ENCODE measurements at places on chromosomes 16 and 17.
A peak's percentile ranks its signal among the peaks of the same experiment; 100 is the strongest.

- no peak for DNase-seq
Observed at GRCh38 chr17:82544431-82545070, 25.0 kb downstream of the FOXK2 start.

DNA sequence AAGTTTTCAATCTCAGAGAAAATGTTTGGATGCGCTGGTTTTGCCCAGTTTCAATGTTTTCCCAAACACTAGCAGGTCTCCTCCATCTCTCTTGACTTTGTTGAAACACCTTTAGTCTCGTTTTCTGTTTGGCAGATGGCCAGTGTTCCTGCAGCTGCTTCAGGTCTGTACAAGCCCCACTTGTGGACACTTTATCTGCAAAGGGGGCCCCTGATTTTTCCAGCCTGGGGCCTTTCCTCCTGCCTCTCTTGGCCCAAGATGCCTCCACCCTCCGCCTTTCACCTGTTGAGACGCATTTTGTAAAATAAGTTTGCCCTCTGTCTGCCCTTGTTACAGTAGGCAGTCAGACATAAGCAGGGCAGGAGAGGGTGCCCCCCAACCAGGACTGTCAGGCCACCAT lies 21.8 kb upstream of the PRM1 start:
- DNase-seq = no peak

DNA sequence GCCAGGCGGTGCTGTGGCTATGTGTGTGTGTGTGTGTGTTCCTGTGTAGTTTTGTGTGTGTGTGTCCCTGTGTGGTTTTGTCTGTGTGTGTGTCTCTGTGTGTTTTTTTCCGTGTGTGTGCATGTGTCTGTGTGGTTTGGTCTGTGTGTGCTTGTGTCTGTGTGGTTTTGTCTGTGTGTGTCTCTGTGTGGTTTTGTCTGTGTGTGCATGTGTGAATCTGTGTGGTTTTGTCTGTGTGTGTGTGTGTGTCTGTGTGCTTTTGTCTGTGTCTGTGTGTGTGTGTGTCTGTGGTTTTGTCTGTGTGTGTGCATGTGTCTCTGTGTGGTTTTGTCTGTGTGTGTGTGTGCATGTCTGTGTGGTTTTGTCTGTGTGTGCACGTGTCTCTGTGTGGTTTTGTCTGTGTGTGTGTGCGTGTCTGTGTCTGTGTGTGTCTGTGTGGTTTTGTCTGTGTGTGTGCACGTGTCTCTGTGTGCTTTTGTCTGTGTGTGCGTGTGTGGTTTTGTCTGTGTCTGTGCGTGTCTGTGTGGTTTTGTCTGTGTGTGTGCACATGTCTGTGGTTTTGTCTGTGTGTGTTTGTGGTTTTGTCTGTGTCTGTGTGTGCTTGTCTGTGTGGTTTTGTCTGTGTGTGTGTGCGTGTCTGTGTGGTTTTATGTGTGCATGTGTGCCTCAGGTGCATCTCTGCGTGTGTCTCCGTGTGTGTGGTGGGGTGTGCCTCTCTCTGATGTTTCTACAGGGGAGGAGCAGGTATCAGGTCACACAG lies 62.3 kb downstream of the ZDHHC7 start:
- DNase-seq = no peak

DNA sequence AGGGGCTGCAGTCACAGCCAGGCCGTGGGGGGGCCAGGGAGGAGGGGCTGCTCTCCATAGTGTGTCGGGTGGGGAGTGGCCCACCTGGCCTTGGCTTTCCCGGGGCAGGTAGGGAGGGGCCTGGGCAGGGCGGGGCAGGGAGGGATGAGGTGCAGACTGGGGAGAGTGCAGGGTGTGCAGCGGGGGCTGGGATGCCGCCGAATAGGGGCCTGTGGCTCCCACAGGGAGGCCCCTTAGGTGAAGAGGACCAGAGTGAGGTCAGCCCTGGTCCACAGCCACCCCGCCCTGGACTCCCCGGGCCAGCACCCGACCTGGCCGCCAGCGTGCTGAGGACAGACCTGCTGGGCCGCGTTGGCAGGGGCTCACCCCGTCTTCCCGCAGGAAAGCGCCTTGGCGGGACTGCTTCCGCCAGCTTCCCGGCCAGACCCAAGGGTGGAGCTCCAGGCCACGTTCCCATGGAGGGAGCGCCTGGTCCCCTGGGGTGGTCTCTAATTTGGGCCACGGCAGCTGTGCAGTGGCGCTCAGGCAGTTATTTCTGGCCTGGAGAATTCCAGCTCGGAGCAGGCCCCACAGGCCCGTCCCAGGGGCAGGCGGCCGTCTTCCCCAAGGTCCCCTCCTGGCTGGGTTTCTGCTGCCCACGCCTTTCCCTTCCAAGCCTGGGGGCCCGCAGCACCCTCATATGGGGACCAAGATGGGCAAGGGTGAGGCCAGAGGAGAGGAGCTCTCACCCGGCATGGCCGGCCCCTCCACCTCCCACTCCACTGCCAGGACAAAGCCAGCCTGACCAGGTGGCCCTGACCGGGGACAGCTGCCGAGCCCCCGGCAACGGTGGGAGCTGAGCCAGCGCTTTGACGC lies 27.9 kb downstream of the CACNA1H start:
- DNase-seq = no peak

GRCh38 chr17:69335058-69335457 lies 8.1 kb upstream of the ABCA5 start:
- DNase-seq = peak; percentile 62

DNA sequence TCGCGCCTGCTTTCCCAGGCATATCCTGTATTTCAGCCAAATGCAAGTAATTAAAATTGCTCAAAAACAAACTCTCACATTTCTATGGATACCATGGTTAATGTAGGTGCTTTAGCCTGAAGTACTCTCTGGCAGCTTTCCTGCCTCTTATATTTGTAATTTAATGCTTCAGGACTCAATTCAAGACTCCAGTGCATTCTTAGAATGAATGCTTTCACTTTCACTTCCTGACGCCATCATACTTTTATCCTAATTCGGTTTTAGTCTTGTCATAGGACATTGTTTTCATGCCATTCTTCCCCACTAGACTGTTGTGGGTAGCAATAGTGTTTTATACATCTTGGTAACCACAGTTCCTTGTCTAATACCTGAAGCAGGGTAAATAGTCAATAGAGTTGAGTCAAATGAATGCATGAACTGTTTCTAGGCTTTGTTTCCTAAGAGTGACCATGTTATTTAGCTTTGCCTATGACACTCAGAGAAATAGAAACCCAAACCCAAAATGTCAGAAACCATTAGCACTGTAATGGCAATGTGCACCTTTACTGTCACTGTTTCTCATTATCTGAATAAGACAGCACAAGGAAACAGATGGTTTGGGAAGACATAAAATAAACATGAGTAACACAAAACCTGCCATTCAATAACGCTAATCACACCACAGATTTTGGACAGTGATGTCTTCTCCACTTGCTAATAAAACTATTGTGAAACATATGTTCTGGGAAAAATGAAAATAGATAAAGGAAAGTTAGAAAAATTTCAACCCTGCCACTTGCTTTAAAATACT lies 705.5 kb downstream of the CDH11 start:
- DNase-seq = peak; percentile 38

DNA sequence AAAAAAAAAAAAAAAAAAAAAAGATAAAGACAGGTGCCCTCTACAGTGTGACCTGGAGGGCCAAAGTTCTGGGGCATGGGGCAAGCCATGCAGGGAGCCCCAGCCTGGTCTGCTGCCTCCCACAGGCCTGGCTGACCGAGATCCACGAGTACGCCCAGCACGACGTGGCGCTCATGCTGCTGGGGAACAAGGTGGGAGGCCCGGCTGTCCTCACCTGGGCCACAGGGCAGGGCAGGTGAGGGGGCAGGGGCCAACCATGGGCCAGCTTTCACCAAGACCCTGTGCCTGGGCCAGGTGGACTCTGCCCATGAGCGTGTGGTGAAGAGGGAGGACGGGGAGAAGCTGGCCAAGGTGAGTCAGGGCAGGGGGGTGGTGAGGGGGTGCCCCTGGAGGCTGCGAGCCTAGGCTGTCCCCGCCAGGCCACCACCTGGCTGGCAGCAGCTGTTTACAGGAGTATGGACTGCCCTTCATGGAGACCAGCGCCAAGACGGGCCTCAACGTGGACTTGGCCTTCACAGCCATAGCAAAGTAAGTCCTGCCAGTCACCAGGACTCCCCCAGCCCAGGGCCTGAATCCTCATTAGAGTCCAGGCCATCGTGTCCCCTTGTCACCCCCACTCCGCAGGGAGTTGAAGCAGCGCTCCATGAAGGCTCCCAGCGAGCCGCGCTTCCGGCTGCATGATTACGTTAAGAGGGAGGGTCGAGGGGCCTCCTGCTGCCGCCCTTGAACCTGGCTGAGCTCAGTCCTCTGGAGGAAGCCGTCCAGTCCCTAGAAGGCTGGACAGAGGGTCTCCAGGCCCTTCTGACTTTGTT lies 2.7 kb upstream of the TRAF7 start:
- DNase-seq = no peak

- no peak for DNase-seq
Observed at GRCh38 chr16:72764015-72764654, 283.8 kb downstream of the ZFHX3 start.

DNA sequence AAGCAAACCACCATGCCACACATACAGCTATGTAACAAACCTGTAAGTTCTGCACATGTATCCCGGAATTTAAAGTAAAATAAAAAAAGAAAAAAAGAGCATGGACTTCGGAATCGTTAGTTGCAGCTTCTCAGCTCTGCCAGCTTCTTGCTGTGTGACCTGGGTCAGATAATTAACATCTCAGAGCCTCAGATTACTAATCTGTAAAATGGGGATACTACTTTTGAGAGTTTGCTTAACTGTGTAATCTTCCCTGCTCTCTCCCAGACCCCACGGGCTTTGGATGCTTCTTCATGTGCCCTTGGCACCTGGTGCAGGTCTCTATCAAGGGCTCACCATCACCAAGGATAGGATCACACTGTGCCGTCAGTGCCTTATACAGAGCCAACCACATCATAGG lies 16.6 kb downstream of the HSD17B2 start:
- DNase-seq = no peak

GRCh38 chr16:9258423-9259051 lies 167.1 kb downstream of the HAPSTR1 start:
- DNase-seq = peak; percentile 6

DNA sequence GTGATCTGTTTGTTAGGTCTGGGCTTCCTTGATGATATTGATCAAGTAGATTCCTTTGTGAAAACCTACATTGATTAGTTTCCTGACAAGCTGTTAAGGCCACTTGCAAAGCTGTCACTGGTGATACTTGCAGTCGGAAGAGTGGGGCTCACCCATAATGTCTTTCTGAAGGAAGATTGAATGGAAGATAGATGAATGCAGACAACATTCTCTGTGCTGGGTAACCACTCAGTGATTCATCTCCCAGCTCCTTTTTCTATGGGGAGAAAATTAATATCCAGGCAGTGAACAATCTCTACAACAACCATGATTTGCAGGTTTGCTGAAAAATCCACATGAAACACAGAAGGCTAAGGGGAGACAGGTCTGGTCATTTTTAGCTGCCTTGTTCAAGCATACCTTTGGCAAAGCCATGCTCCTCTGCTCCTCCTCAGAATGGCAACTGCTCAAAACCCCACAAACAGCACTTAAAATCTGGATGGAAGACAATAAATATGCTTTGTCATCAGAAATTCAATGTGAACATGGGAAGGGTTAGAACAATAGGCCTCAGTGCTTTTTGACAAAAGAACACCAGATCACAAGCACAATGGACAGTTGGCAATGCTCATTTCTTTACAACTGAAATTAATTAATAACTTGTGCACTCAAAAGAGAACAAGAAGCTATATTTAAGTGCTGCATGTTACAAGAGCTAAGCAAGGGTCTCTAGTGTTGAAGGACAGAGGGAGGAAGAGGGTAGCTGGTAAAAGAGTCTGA lies 495.4 kb downstream of the TOX3 start:
- no peak for DNase-seq

DNA sequence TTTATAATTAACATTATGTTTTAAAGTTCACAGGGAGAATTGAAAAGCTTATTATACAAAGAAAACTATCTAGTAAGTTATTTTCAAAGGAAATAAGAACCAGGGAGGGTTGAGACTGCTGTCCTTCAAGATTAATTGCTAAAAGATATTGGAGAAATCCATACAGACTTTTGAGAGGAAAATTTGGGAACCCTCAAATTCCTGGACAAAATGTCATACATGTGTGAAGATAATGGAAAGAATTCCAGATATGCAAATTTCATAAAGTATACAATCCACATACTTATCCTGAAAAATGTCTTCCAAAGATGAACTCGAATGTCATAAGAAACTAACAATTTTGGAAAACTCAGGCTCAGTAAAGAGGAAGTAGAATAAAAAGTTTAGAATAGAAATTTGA lies 213.8 kb downstream of the HS3ST3A1 start:
- no peak for DNase-seq

DNA sequence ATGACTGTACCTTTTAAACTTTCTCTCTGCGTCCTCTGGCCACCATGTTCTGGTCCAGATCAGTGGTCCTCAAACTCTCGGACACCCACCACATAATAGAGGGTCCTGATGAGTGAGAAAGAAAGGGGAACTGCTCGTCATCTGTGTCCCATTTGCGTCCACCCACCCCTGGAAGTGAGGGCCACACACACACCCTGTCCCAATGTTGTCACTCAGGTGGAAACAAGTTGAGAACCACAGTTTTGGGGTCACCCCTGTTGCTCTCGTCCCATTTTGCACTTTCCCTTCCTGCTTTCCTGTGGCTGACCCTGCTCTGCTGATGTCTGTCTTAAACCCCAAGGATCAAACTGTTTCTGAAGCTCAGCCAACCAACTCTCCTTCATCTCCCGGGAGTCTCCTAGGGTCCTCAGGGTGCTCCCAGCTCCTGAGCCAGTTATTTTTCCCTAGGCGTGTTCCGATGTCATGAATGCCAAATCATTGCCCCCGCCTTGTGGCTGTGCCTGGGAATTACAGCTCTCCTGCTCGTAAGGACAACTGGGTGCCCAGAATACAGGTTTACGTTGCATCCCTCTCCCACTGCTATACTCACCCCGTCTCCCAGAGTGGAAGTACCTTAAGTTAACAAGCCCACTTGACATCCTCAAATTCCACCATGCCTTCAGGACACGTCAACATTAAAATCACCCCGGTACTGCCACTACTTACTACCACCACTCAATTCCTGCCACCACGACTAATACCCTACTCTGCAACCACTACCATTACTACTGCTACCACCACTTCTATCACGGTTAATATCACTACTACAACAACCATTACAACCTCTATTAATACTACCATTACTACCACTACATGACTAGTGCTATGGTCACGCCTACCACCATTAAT lies 26.0 kb upstream of the HNF1B start:
- DNase-seq = peak; percentile 74

GRCh38 chr17:7176841-7177190 lies 2.4 kb downstream of the ASGR1 start:
- DNase-seq = no peak

DNA sequence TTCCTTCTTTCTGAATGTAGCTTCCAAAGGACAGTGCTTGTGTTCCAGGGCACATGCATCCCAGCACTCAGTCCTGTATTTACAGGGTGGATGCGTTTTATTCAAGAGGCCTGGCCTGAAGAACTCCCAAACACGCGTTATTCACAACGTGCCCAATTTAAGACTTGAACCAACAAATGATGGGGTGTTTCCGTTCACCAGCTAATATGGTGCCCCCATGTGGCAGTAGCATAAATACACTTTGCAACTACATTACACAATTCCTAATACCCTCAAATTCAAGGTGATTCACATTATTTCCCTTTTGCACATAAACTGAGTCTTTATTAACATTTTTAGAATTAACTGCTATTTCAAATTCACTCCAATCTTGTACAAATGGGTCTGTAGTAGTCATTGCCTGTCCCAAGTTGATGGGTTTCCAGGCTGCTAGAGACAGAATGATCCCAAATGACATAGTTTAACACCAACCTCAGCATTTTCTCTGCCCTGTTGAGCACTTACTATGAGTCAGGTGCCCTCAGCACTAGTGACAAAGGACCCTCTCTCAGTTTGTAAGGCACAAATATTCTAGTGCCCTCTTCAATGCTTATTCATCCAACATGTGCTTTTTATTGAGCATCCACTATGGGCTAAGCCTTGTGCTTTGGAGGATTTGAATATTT lies 26.9 kb downstream of the HSD17B2 start:
- DNase-seq = no peak

GRCh38 chr17:72150632-72151460 lies 30.0 kb downstream of the SOX9 start:
- DNase-seq = no peak
